CD4-positive, alpha-beta T cell treated with Interleukin-4 for 4 hours (primary cell): ENCODE measurements at places on chromosomes 16 and 17.

- DNase-seq, result peak; percentile 93
These were observed 11.2 kb downstream of the PIK3R5 start for GRCh38 chr17:8954339-8954738.

GRCh38 chr17:28773736-28774135 lies 29.9 kb downstream of the TRAF4 start:
- no peak for DNase-seq

DNA sequence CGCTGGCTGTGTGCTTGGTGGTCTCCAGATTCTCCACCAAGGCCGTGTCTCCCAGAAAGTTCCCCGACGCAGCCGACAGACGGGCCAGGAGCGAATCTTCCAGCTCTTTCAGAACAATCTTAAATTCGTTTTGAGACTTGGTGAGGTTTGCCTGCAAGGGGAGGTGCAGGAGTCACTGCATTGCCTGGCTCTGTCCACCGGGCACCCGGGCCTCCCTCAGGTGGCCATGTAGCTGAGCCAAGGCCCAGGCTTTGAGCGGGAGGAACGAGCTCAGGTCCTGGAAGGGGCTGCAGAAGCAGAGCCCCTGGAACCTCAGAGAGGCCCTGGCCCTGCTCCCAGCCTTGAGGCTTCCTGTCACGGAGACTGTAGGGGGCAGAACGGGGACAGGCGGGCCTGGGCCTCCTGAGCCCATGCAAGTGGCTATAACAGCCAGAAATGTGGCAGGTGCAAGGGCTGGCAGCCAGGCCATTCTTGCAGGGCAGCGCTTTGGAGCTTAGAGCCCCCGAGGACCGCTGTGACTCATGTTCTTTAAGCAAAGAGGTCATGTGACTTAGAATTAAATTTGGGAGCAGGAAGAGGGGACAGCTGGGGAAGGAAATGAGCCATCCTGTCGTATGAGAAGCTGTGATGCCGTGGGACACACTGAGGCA lies 72.4 kb downstream of the PGS1 start:
- DNase-seq, result no peak

- peak; percentile 2 for DNase-seq
These were observed 137.0 kb downstream of the ANKFN1 start for GRCh38 chr17:56290101-56290801.

DNA sequence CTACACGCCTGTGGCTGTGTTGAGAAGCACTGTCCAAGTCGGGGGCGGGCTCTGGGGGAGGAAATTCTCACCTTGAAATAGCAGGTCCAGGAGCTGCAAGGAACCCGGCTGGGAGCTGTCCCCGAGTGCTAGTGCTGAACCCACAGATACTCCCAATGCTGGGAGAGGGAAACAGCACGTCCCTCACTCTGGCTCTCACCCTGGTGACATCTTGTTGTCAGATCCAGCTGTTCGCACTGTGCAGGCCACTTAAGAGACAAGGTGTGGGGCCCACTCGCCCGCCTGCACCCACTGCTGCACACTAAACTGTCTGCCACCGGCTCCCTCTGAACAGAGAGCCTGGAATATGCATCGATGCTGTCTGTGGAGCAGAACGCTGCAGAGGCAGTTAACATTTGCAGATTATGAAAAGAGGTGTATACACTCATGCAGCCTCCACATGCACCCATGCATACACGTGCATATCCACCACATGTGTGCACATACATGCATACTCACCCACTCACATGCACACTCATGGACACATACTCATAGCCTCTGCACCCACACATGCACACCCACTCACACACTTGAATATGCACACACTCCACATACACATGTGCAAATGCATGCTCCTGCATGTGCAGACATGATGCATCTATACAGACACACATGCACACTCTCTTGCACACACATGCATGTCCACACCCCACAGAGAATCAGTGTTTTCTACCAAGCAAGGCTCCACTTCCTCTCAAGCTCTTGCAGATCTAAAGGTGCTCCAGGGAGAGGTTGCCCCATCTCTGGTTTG lies 42.0 kb downstream of the MGAT5B start:
- no peak for DNase-seq
